ENCODE measurements at places on chromosomes 11 and 22.

DNA sequence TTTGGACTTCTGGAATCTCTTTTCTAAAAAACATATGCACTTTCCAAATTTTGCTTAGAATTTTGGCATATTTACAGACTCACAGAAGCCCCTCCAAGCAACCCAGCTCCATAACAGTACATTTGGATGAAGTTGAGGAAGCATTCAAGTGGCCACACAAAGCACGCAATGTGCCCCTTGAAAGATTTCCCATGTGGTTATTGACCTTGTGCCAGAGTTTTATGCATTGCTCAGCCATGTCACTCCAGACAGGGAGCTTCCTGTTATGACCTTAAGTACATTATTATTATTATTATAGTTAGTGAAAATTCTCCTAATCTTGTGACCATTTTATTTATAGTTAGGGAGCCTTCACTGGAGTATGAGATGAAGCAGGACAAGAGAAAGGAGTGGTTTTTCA is 35.0 kb upstream of the BDNF start:
- no peak for DNase-seq

GRCh38 chr22:45240104-45240809 is 437 bp downstream of the KIAA0930 start:
- DNase-seq: no peak

DNA sequence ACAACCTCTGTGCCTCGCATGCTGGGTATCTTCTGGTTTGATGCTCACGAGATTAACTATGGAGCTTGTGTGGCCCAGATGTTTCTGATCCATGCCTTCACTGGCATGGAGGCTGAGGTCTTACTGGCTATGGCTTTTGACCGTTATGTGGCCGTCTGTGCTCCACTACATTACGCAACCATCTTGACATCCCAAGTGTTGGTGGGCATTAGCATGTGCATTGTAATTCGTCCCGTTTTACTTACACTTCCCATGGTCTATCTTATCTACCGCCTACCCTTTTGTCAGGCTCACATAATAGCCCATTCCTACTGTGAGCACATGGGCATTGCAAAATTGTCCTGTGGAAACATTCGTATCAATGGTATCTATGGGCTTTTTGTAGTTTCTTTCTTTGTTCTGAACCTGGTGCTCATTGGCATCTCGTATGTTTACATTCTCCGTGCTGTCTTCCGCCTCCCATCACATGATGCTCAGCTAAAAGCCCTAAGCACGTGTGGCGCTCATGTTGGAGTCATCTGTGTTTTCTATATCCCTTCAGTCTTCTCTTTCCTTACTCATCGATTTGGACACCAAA is 516 bp downstream of the OR52J3 start:
- DNase-seq: no peak

DNA sequence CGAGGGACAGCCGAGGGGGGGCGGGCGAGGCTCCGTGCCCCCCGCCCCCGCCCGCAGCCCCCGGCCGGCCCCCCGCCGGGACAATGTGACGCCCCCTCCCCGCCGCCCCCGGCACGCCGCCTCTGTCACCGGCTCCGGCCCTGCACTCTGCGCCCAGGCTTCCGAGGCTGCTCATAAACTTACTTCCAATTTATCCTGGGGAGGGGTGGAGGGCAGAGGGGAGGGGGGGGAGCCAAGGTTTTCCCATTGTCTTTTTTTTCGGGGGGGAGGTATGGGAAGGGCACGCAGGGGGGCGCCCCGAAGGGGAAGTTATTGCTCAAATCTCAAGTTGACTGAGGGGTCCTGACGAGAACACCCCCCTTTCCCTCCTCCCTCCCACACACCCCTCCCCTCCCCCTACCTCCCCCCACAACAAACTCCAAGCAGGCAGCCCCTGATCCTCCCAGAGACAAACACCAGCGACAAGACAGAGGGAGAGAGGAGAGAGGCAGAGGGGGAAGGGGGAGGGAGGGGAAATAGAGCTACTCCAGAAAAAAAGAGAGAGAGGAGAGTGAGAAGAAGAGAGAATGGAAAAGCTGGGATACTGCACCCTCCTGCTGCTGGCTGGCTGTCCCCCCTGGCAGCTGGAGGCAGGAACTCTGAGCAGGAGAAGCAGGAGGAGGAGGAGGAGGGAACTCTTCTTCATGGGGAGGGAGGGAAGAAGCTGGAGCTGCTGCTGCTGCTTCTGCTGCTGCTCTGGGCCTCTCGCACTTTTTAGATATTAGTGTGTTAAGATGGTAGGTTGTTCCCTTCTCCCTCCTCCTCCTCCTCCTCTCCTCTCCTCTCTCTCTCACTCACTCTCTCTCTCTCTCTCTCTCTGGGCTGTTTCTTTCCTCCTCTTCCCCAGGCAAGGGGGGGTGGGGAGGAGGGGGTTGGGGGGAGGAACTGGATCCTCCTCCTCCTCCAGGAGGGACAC is 631 bp downstream of the PHF21A start:
- DNase-seq: peak; percentile 16

DNA sequence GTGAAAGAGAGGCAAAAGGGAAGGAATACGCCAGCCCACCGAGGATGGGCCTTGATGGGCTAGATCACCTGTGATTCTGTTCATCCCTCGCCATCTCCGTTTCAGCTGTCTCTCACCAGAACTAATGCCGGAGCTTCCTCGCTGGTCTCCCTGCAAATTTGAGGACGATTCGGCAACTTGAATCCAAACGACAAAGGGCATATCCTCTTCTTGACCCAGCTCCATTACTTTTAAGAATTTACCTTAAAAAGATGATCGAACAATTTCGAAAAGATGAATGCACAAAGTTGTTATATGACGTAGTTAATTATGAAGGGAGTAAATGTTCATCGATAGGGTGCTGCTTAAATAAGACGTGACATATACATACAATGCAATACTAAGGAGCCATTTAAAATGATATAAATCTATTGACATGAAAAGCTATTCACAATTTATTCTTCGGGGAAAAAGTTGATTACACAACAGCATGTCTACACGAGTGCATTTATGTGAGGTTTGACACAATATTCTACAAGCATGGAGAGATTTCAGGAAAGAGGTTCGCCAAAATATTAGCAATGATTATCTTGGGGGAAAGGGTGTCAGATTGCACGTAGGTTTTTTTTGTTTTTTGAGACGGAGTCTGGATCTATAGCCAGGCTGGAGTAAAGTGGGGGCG is 937 bp upstream of the FAM168A start:
- no peak for DNase-seq

- DNase-seq: no peak
Measured at GRCh38 chr11:70538641-70539359, 140.5 kb downstream of the CTTN start.

DNA sequence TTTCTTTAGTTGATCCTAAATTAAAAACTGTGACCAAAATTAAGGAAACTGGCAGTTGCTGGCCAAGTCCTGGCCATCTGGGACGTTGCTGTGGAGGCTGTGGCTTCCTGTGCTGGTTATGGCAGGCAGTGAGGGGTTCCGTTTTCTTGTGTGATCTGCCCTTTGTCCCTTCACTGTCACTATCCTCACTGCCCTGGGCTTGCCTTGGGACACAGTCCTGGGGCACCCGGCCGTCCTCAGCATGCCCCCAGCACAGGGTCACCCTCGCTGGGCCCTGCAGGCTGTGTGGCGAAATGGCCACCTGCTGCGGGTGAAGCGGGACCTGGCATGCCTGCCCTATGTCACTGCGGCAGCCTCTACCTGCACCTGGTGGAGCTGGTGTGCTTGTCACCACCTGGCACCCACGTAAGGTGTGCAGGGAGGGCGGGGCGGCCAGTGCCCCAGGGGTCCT is 52.5 kb upstream of the SLC22A12 start:
- no peak for DNase-seq

DNA sequence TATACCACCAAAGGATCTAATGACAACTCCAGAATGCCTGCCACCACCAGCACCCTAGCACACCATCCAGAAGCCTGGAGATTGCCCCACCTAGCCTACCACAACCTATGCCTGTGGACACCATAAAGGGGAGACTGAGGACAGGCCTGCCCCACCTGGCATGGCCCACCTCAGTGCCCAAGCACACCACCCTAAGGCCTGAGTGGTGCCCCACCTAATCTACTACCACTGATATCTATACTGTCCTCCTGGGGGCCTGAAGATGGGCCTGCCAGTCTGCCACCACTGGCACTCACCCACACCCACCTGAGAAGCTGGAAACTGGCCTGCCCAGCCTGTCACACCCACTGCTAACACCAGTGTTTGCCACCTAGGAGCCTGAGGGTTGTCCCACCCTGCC is 31.8 kb downstream of the SAA4 start:
- no peak for DNase-seq

GRCh38 chr22:27270818-27271510 is 530.6 kb downstream of the MN1 start:
- DNase-seq: no peak

DNA sequence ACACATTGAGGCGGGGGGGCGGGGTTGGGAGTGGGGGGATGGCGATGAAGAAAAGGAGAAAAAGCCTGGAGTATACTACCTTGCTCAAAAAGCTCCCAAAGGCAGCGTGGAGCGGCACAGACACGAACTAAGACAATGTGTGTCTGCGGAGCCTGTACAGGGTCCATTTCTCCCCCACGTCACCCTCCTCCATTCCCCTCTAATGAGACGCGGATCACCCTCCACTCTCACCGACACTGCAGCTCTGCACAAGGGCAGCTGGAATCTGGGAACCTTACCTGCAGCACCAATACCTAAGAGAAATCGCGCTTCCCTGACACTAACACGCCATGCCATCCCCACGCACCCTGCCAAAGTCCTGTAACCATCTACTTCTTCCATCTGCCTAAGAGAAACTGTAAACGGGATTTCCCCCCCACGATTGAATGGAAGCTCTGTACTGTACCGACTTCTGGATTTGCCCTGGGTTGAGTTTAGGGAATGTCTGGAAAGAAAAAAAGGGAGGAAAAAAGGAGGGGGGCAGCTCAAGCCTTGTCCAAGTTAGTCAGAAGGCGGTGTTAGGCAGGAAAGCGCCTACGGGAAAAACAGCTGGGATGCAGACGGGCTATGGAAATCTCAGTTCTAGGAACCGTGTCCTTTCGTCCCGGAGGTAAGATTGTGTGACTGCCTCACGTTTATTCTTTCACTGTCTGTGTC is 125.7 kb upstream of the C11orf58 start:
- DNase-seq: no peak

- no peak for DNase-seq
Measured at GRCh38 chr11:68202165-68202564, 10.9 kb downstream of the KMT5B start.

DNA sequence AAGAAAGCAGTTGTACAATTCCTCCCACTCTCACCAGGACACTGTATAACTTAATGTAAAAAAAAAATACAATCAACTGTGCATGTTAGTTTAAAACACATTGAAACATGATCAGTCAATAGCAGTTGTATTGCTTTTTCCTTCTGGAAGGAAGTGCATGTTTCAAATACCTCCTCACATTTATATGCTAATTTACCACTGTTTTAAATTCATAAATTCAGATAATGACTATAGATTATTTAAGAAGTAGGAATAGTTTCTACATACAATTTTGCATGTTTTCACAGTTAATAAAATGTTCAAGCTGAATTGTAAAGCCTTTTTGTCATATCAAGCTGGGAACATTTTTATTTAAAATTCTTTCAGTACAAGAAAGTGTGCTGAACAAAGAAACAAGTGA is 3.3 kb downstream of the GRIA4 start:
- no peak for DNase-seq

GRCh38 chr22:41939981-41940831 is 6.7 kb downstream of the CENPM start:
- DNase-seq: peak; percentile 97

GRCh38 chr11:10488121-10488933 is 33.3 kb downstream of the AMPD3 start:
- no peak for DNase-seq

DNA sequence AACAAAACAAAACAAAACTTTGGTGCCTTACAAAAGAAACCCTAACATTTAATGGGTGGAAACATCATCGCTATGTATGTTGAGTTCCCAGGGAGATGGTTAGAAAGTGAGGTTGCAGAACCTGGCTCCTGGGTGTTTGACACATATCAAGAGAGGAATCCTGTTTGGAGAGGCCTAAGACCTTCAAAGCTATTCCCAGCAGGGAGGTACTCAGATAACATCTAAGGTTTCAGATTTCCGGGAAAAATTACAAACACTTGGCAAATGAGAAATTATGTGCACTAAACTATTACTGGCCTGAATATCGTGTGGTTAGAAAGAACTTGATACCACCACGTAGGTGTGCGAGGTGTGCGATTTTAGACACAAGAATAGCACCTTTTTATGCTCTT is 18.5 kb downstream of the TRIM5 start:
- DNase-seq: no peak

DNA sequence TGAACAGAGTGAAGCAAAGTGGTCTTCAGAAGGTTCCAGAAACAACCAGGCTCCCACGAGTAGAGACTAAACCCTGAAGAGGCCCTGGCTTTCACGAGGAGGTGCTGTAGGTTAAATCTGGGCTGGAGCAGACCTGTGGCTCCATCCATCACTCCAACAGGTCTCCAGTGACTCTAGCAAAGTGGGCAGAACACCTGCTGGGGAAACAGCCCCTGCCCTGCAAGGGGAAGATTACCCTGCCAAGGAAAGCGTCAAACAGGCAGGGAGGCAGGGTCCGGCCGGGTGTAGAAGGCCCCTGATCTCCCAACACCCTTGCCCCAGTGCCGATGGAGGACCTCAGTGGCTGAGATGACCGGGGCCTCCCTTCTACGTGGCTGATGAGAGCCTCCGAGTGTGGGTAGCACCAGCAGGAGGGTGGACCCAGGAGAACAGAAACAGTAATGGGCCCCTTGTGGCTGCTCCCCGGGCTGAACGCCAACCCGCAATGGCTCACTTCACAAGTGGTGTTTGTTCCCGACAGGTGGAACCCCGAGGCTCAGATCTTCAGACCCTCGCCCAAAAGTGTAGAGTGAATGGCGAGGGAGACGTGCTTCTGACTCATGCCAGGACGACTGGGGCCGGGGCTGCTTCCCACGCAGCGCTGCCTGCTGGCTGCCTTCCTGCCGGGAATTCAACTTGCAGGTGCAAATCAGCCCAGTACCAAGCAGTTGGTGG is 112.0 kb downstream of the SHANK2 start:
- no peak for DNase-seq

DNA sequence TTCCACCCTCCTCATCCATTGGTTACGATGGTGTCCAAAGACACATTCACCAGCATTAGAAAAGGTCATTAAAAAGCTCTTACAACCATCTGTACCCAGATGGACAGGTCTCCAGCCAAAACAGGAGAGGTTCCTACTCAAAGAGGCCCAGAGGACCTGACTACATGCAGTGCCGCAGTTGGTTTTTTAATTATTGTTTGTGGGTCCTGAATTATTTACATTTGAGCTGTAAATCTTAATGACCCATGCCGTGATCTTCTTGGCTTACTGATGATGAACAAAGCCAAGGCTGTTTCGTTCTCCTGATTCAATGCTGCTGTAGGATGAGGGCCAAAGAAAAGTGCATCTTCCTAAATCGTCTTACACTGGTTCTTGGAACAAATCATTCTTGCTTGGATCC is 83.7 kb downstream of the CADM1 start:
- DNase-seq: no peak

DNA sequence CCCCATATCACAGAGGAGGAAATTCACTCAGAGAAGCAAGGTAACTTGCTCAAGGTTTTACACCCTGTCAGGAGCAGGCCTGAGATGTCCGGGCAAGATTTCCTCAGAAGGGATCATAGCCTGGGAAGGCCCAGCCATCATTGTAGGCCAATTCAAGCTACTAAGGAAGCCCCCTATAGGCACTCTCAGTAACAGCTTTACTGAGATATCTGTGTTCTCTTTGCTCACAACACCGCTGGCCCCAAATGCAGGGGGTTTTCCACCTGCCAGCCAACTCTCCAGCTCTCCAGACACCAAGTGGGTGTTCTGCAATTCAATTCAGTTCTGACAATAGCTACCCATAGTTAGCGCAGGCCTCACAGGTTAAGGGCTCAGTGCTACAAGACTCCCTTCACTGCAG is 84.0 kb downstream of the SLC36A4 start:
- DNase-seq: no peak

GRCh38 chr11:126181939-126182730 is 29.3 kb downstream of the RPUSD4 start:
- DNase-seq: no peak
